T-cell (primary cell): ENCODE measurements at places on chromosomes 7 and 10. TPM values are rescaled to one million over a fixed set of nuclear protein-coding genes. Genes with fewer than 3 reads are reported as not detected.

DNA sequence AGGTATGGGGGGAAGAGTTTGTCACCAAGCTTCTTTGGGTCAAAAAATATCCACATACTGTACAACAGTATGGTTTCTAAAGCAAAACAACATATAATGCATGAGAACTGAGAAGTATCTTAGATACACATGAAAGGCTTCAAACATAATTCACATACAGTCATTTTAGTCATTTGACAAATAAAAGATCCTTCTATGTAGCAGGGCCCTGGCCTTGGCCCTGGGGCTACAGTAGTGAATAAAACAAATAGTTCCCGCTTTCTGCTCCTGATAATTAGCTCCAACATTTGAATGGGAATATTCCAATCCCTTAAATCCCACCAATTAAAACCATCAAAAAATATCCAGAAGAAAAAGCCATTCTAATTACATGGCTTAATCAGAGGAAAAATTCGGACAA, 51.3 kb downstream of the MALSU1 start:
- no peak for DNase-seq
- no peak overlapping the region for H3K4me3 ChIP-seq
- peaks cover 3% of the 10 kb centered on the region for H3K27me3 ChIP-seq
- H3K36me3 ChIP-seq = no peaks in the 10 kb centered on the region
- no peak overlapping the region for H3K27ac ChIP-seq

CALML3 gene
- not detected for total RNA-seq

TMEM229A gene
- not detected for total RNA-seq

DNA sequence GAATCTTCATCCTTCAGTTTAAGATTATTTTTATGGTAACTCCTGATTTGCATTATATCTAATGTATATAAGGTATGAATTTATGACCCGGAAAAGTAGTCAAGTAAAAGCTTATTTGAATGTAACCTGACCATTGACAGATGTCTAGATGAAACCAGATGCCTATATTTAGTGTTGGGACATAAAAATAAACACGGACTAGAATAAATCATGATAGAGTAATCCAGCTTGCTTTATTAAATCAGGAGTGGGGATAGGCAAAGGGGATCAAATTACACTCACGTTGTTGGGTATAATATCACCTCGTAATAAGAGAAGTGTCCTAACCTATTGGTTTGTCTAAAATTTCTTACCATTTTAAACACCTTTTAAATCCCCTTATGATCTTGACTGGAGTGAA, 244.6 kb downstream of the AGMO start:
- no peak overlapping the region for H3K4me3 ChIP-seq
- no peak for DNase-seq
- no peaks in the 10 kb centered on the region for H3K36me3 ChIP-seq
- H3K27ac ChIP-seq = no peak overlapping the region
- no peaks in the 10 kb centered on the region for H3K27me3 ChIP-seq

TFAM gene
- 38.7 TPM for total RNA-seq

DNA sequence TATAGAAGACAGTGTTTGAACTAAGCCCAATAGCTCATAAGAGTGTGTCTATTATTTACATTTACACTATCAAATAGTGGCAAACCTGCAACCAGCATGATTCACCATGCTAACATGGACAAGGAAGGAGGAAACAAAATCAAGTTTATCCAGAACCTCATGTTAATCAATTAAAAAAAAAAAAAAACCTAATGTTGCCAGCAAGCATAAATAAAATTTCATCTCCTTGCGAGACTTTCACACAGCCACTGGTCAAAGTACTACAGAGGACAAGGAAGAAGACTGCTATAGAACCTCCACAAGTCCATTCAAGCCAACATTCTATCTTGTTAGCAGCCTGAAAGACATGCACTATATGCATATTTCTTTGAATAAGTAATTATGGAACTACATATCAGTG, 9.7 kb downstream of the TM9SF3 start:
- H3K4me3 ChIP-seq = no peak overlapping the region
- no peak for DNase-seq
- no peaks in the 10 kb centered on the region for H3K36me3 ChIP-seq
- no peaks in the 10 kb centered on the region for H3K27me3 ChIP-seq
- peaks cover 7% of the 10 kb centered on the region for H3K4me1 ChIP-seq
- H3K27ac ChIP-seq = no peak overlapping the region

STEAP1 gene
- not detected for total RNA-seq

DNA sequence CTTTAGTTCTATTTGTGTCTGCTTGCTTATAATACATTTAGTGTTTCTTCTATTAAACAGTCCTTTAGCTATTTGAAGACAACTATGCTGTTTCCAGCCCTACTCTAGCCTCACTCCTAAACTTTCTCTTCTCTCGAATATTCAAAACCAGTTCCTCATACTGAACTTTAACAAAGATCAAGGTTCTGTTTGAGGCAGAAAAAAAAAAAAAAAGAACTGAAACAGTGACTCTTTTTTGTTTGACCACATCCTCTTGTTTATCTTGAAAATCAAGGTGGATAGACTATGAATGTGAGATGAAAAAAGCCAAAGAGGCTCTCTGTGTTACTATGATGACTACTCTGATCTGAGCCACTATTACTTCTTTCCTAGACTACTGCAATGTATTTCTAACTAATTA, 154.3 kb downstream of the ZNF365 start:
- no peak for DNase-seq
- H3K27me3 ChIP-seq = no peaks in the 10 kb centered on the region
- H3K4me3 ChIP-seq = no peak overlapping the region
- H3K4me1 ChIP-seq = peaks cover 35% of the 10 kb centered on the region

DNA sequence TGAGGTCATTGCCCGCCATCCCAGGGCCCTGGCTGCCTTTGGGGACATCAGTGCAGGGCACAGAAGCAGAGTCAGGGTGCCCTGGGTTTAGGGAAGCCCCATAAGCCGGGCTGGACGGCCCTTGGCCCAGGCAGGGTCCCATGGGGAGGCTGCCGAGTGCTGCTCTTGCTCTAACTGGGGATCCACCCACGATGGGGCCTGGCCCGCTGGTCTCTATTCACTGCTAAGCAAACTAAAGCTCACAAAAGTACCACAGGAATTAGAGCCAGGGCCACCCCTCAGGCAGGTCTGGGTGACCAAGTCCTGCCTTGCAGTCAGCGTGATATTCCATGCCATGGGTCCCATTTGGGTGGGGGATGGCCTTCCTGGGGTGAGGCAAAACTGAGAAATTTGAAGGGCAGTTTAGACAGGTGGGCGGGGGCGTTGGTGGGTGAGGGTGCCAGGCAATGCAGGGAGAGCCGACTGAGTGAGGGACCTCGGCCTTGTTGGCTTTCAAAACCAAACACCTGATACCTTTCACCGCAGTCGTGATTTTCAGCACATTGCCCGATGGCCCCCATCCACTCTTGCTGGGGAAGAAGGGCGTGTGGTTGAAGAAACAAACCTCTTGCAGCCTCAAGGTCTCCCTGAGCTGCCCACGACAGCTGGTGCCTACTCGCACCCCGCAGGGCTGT, 92.8 kb upstream of the PPIF start:
- no peaks in the 10 kb centered on the region for H3K36me3 ChIP-seq
- H3K27me3 ChIP-seq = no peaks in the 10 kb centered on the region
- no peak overlapping the region for H3K27ac ChIP-seq
- H3K4me1 ChIP-seq = peaks cover 25% of the 10 kb centered on the region
- no peak for DNase-seq

DNA sequence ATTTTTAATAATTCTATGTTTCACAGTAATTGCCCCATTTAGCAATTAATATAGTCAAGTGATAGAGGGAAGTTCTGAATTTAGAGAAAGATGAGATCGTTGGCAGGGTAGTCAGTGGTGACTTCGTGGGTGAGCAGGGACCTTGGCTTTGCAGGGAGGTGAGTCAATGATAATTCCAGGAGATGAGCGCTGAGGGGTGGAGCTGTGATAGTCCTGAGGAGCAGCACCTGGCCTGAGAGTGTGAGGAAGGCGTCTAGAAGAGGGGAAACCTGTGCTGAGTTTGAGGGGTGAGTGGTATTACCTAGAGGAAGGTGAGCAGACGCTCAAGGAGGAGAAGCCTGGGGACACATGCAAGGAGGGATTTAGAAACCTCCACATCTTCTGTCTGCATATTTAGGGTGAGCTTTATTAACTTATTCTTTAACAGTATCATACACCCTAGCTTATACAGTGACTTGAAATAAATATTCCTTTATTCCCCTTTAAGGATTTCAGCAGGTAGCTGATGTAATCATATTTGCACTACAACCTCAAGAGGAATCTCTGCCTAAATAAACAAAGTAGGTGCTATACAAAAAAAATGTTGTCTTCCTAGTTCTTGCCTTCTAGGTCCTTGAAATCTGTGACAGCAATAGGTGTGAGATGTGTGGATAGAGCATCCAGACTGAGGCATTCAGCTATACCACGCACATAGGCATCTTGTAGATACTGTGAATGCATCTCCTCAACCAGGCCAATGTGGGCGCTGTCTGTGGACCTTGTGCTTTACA, 2.1 kb upstream of the TRIL start:
- peaks cover 25% of the 10 kb centered on the region for H3K4me1 ChIP-seq
- no peak for DNase-seq
- no peak overlapping the region for H3K27ac ChIP-seq
- H3K27me3 ChIP-seq = peaks cover 7% of the 10 kb centered on the region

DNA sequence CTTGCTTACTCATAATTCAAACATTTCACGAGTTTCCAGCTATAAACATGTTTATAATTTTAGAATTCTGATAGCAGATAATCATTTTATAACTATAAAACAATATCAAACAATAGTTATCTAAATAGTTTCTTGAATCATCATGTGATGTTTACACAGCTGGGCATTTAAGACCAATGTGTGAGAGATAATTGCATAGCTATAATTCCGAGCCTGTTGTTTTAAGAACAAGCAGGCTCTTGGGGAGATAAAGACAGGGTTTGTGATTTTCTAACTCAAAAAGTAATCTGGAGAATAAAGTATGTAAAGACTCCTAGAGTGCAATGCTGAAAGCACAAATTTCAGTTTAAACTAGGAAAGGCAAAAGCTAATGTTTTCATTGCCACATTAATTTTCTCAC, 331.2 kb downstream of the LRRTM3 start:
- no peak overlapping the region for H3K27ac ChIP-seq
- no peak overlapping the region for H3K4me3 ChIP-seq
- H3K36me3 ChIP-seq = no peaks in the 10 kb centered on the region
- no peaks in the 10 kb centered on the region for H3K27me3 ChIP-seq

- H3K4me1 ChIP-seq = no peaks in the 10 kb centered on the region
- H3K4me3 ChIP-seq = no peak overlapping the region
- H3K36me3 ChIP-seq = no peaks in the 10 kb centered on the region
- no peak overlapping the region for H3K27ac ChIP-seq
- DNase-seq = no peak
- peaks cover 22% of the 10 kb centered on the region for H3K27me3 ChIP-seq
Observed at GRCh38 chr7:31096877-31097258, 44.8 kb downstream of the ADCYAP1R1 start.

- H3K27ac ChIP-seq = no peak overlapping the region
- H3K4me3 ChIP-seq = no peak overlapping the region
- H3K27me3 ChIP-seq = no peaks in the 10 kb centered on the region
- H3K4me1 ChIP-seq = peaks cover 4% of the 10 kb centered on the region
- DNase-seq = no peak
- H3K36me3 ChIP-seq = no peaks in the 10 kb centered on the region
Observed at GRCh38 chr7:112262855-112263487, 56.5 kb downstream of the ZNF277 start.

GTF2I gene
- 196 TPM for total RNA-seq

- H3K4me3 ChIP-seq = no peak overlapping the region
- no peak for DNase-seq
- no peaks in the 10 kb centered on the region for H3K4me1 ChIP-seq
- peaks cover 7% of the 10 kb centered on the region for H3K36me3 ChIP-seq
- no peak overlapping the region for H3K27ac ChIP-seq
- H3K27me3 ChIP-seq = no peaks in the 10 kb centered on the region
Observed at GRCh38 chr10:3099291-3100092, 32.1 kb downstream of the PFKP start.

GRCh38 chr7:50507898-50508470, 57.2 kb downstream of the DDC start:
- no peak overlapping the region for H3K27ac ChIP-seq
- no peaks in the 10 kb centered on the region for H3K4me1 ChIP-seq
- H3K4me3 ChIP-seq = no peak overlapping the region
- DNase-seq = no peak

- no peaks in the 10 kb centered on the region for H3K27me3 ChIP-seq
- DNase-seq = no peak
- no peak overlapping the region for H3K4me3 ChIP-seq
- H3K27ac ChIP-seq = peak overlapping the region; percentile 98
Observed at GRCh38 chr10:3873728-3874461, 88.9 kb upstream of the KLF6 start.

GRCh38 chr7:40804477-40805215, 669.8 kb downstream of the SUGCT start:
- H3K4me1 ChIP-seq = no peaks in the 10 kb centered on the region
- no peak overlapping the region for H3K4me3 ChIP-seq
- no peak for DNase-seq
- H3K27ac ChIP-seq = no peak overlapping the region
- H3K36me3 ChIP-seq = no peaks in the 10 kb centered on the region

DNA sequence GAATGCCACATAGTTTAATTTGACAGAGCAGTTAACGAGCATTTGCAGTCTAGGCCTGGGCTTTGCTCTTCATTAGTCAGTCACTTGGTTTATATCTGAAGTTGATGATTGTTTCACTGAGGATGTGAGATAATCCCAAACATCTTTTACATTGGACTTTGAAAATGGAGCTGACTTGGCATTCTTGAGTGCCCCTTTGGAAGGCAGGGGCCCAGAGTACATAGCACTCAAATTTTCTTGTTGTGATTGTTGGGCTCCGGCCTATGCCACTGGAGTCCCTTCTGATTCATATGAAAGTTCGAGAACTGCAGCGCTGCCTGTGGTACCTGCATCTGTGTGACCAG, 21.9 kb downstream of the DNAJB6 start:
- DNase-seq = no peak
- no peaks in the 10 kb centered on the region for H3K27me3 ChIP-seq
- peaks cover 59% of the 10 kb centered on the region for H3K36me3 ChIP-seq
- H3K27ac ChIP-seq = no peak overlapping the region

- H3K4me3 ChIP-seq = no peak overlapping the region
- no peak overlapping the region for H3K27ac ChIP-seq
- peaks cover 8% of the 10 kb centered on the region for H3K36me3 ChIP-seq
- H3K27me3 ChIP-seq = no peaks in the 10 kb centered on the region
Observed at GRCh38 chr10:92544296-92544695, 29.6 kb downstream of the IDE start.

- H3K27me3 ChIP-seq = no peaks in the 10 kb centered on the region
- no peak overlapping the region for H3K27ac ChIP-seq
- no peak overlapping the region for H3K4me3 ChIP-seq
- no peaks in the 10 kb centered on the region for H3K36me3 ChIP-seq
- DNase-seq = no peak
- no peaks in the 10 kb centered on the region for H3K4me1 ChIP-seq
Observed at GRCh38 chr10:42928064-42928463, 145.5 kb downstream of the BMS1 start.

GRCh38 chr7:140635345-140635744, 5.3 kb downstream of the DENND2A start:
- no peaks in the 10 kb centered on the region for H3K36me3 ChIP-seq
- H3K4me3 ChIP-seq = no peak overlapping the region
- H3K4me1 ChIP-seq = no peaks in the 10 kb centered on the region
- peaks cover 54% of the 10 kb centered on the region for H3K27me3 ChIP-seq
- DNase-seq = no peak
- H3K27ac ChIP-seq = no peak overlapping the region

DNA sequence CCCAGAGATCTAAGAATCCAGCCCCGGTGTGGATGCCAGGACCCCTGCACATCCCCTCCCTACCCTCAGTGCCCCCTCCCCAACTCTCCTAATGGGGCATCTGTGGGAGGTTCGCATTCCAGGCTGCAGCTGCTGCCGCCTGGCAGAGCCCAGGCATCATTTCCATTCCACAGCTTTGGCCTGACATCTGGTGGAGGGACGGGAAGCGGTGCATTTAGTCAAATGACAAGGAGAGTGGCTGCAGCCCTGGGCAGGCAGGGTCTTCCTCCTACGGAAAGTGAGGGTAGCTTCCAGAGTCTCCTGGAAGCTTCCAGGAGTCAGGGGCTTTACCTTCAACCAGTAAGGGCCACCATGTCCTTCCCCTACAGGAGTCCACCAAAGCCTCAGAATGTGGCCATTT, 30.8 kb downstream of the PRLHR start:
- H3K36me3 ChIP-seq = no peaks in the 10 kb centered on the region
- peaks cover 14% of the 10 kb centered on the region for H3K4me1 ChIP-seq
